ENCODE measurements at places on chromosomes 12 and 14.
A peak's percentile ranks its signal among the peaks of the same experiment; 100 is the strongest.

- peak; percentile 87 for DNase-seq
Observed at GRCh38 chr12:84912198-84913128, at the start of gene SLC6A15. Gene SLC6A15, minus strand, starts transcription at chr12:84912799. Its CDS starts 20,679 bp downstream, at chr12:84892120.

DNA sequence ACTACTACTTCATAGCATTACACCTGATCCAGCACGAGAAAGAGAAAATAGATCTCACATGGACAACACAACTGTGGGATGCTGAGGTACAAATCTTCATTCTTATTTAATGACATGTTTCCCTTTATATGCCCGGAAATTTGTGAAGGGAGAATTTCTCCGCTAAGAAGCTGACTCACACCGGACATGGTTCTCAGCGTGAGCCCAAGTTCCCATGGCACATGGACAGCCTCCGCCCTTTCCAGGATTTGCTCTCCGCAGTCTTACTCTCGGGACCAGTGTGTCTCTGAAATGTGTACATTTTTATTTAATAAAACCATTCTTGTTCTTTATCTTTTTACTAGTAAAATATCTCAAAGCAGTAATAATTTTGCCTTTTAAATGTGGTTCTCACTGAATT is 1154.8 kb downstream of the TMEM121 start:
- no peak for DNase-seq

- DNase-seq, result no peak
Observed at GRCh38 chr12:127294651-127295210, 972.2 kb upstream of the TMEM132C start.

- no peak for DNase-seq
Observed at GRCh38 chr12:28611449-28611848, 421.2 kb downstream of the CCDC91 start.

DNA sequence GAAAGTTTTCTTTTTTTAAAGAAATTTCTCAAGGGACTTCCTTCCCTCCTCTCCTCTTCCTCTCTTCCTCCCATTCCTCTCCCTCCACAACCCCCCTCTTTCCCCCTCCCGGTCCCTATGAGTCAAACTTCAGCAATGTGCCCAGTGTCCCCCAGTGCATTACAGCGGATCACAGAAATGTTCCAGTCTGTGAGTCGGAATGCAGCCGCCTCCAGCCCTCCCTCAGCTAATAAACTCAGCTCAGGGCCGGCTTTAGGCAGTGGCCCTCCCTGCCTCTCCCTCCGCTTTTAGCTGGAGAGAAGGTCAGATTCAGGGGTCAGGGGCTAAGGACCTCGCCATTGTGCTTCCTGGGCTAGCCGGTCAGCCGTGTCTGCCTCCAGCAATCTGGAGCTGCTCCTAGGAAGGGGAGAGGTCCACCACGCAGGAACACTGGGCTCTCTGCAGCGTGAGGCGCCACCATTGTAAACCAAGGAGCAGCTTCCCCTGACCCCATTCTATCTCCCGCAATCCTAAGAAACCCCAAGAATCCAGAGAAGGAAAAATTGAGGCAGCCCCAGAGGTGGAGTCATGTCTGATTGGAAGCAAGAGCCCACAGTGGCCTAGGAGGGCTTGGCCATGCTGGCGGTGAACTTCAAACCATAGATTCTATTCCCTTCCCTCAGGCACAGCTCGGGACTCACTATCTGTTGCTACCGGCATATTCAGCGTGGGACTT is 1.1 kb upstream of the HDAC7 start:
- peak; percentile 97 for DNase-seq

- no peak for DNase-seq
Observed at GRCh38 chr12:38875586-38876228, 29.7 kb downstream of the CPNE8 start.

DNA sequence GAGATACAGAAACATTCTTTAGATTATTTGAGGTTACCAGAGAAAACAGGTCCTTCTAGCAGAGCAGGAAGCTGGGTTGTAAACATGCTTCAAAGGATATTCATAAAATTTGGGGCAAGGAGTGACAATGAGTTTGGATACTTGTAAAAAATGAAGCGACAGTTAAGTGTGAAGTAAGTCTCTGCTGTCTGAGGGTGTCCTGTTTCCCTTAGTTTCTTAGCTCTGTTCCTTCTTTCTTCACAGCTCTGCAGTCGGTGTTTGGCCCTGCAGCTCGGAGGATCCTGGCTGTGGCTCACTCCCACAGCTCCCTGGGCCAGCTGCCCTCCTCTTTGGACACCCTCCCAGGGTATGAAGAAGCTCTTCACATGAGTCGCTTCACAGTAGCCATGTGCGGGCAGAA is 10.8 kb downstream of the TMEM52B start:
- no peak for DNase-seq

- DNase-seq, result no peak
Observed at GRCh38 chr12:1916371-1917171, 1.9 kb downstream of the CACNA2D4 start.

GRCh38 chr14:103699261-103699661 is 16.0 kb downstream of the XRCC3 start:
- no peak for DNase-seq

GRCh38 chr14:65214741-65215140 is 112.4 kb upstream of the MAX start:
- no peak for DNase-seq

DNA sequence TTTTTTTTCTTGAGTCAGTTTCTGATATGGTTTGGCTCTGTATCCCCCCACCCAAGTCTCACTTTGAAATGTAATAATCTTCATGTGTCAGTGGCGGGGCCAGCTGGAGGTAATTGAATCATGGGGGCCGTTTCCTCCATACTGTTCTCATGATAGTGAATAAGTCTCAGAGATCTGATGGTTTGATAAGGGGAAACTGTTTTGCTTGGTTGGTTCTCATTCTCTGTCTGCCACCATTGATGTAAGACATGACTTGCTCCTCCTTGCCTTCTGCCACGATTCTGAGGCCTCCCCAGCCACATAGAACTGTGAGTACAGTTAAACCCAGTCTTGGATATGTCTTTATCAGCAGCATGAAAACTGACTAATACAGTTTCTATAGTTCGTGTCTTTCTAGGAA is 42.9 kb downstream of the WNK1 start:
- no peak for DNase-seq

GRCh38 chr14:20412876-20413743 is at the start of gene TEP1:
Gene TEP1, minus strand, starts transcription at chr14:20413501. Its CDS starts 5,062 bp downstream, at chr14:20408439.
- DNase-seq, result peak; percentile 89

- no peak for DNase-seq
Observed at GRCh38 chr14:100065942-100066574, 836 bp downstream of the EVL start.

DNA sequence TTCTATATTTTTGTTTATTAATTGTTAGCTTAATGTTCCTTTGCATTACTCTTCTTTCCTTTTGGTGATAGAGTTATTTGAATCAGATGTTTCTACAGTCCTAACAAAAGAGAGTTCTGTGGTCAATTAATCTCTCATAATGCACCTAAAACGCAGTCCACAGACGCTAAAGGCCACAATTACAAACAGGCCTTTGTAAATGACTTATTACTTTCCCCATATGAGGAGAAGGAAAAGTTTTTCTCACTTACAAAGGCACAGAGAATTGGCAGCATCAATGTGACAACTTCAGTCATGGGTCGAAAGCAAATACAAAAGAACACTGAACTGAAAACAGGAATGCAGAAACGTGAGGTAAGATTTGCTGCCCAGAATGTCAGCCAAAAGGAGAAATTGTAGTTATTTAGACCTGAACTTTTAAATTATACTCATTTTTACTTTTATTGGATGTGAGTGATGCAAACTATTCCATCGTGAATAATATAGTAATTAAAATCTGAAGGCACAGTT is 142.0 kb upstream of the SYT10 start:
- no peak for DNase-seq

DNA sequence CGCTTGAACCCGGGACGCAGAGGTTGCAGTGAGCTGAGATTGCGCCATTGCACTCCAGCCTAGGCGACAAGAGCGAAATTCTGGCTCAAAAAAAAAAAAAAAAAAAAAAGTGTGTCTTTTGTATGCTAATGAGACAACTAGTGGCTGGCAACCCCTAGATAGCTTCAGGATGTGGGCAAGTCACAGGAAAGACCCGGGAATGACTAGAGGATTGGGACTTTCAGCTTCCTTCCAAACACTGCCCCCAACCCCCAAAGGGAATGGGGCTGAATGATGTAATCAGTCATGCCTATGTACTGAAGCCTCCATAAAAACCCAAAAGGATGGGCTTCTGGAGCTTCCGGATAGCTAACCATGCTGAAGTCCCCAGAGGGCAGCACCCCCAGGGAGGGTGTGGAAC is 28.6 kb downstream of the USP44 start:
- DNase-seq, result no peak

DNA sequence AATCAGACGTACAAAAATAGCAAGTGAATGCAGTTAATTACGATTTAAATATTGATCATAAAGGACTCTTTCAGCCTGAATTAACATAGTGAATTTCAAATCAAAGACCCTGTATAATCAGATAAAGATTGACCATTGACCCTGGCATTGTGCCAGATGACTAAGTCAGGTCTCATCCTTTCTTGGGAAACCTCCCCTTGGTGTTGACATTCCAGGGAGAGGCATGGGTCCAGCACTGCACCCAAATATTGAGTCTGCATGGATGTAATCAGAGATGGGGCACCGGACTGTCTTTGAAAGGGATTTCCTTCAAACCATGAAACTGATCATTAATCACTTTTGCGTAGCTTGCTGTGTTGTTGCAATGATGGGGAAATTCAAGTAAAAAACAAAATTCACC is 1138.2 kb downstream of the BCL11B start:
- peak; percentile 6 for DNase-seq

DNA sequence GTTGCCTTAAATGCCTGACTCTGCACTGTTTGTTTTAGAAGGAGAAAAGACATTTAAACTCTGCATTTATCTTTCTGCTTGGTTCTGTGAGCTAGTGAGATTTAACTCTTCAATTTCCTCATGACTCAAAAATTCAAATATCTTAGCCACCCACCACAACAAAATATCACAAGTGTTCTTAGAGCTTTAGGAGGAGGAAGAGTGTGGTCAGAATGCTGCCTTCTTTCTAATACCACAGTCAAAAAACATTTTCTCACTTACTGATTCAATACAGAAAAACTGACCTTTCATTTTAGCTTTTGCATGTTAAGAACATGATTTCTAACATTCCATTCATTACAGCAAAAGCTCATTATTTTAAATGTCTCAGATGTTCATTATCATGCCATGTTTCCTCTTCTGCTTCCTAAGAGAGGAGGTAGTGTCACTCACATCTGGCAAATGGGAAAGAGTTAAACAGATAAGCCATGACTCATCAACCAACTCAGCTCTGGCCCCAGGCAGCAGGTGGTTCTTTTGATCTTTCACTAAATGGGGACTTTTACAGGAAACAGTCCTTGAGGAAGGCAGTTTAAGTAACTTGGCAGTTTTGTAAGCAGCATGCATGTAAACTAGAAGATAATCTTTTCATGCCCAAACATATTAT is 56.4 kb upstream of the RNU6-8 start:
- peak; percentile 77 for DNase-seq

GRCh38 chr12:16605642-16606116 is 283 bp downstream of the LMO3 start:
- DNase-seq, result peak; percentile 4

- no peak for DNase-seq
Observed at GRCh38 chr12:54684636-54685630, 36.8 kb upstream of the DCD start.

GRCh38 chr14:30349520-30349919 is 209.4 kb upstream of the G2E3 start:
- no peak for DNase-seq

DNA sequence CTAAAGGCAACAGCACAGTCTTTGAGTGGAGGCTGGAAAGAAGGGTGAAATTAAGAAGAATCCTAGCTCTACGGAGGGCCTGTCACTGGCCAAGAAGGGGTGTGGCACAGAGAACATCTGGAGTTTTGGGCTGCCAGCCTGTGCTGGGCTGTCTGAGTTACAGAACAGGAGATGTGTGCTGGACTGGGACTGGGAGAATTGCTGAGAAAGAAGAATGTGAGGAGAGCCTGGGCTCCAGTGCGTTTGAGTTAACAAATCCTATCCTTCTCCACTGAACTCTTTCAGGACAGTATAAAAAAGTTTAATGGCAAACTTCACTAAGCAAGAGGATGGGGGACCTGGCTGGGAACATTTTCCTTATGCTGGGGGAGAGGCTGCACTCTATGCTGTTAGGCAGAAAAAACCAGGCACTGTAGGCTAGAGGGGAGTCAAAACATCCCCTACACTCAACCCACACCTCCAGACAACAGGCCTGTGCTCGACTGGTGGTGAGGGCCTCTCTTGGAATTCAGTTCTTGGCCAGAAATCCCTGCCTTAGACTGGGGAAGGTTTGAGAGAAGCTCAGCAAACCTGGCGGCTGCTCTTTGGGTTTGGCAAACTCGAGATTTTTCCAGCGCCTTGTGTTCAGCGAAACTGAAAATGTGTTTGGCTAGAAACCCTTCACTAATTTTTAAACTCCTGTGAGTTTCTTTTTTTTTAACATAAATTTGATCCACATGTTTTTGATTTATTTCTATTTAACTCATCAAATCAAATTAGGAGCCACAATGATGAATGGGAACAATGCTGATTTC is 217.3 kb downstream of the MON2 start:
- no peak for DNase-seq

DNA sequence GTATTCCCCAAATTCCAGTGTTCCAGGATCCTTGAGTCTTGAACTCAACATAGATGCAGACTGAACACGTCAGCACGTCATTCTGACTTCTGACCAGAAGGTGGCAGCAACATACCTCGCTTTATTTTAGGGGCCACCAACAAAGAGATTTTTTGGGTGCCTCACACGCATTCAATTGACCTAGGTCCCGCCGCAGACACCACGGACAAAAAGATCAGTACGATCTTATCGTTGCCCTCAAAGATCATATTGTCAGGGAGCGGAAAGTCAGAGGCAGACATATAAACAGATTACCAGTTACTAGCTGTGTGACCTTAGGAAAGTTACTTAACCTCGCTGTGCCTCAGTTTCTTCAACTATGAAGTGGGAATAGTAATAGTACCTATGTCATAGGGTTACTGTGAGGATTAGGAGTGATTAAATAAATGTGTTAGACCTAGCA is 6.5 kb upstream of the PRPH start:
- peak; percentile 70 for DNase-seq

DNA sequence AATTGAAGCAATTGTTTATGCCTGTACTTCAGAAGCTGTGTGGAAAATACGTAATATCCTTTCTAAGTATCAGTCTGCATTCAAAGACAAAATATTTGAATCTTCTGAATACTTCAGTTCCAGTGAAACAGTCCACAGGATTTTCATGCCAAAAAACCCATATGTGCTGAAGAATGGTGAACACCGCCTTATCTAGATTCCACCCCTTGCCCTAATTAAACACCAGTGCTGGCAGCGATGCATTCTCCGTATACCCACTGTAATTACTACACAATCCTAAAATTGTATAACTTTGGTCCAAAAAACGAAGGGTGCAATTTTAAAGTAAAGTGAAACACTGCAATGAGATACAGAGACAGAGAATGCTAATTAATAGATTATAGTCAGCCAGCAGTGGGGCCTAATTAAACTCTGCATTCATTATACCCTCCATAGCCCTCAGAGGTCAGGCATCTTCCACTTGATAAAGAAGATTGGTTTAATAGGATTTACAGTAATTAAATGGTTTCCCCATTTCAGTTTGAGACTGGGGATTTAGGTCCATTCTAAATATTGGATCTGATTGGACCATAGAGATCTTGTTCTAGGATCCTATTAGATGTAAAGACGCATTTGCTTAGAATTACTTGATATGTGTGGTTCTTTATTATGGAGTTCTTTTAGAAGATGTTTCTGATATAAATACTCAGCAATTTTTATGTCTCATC is 43.9 kb downstream of the ERC1 start:
- no peak for DNase-seq

Data from ELR (cell line).